Umbilical cord (tissue), 2 donors: ENCODE measurements at places on chromosomes 5 and 9.
A peak's percentile ranks its signal among the peaks of the same experiment; 100 is the strongest.

DNA sequence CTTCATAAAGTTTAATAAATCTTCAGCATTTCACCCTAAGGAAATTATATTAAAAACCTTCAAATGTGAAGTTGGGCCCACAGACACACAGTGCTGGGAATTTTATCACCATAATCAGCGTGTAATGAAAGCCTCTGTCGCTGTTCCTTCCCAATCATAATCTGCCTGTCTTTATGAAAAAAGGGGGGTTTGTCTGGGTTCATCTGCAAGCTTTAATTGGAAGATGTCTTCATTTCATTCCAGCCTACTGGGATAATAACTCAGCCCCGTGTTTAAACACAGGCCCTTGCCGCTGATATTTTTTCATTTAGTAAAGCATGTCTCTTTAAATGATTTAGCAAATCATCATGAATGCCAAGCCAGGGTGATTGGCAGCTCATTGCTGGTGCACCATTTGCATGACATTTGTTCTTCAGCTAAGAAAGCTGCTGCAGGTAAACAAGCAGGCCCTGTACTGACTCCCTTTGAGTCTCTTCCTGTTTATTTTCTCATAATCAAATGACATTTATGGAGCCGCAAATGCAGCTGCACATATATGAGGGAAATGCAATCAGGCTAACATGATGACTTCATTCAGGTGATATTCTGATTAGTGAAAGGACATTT, 362.9 kb upstream of the TLE4 start:
- no peak for DNase-seq

- DNase-seq: peak; percentile 64
These were observed 1.2 kb upstream of the NSD1 start for GRCh38 chr5:177132136-177133095.

- DNase-seq: peak; percentile 88
These were observed 38.5 kb upstream of the SLC44A1 start for GRCh38 chr9:105205787-105206495.

- no peak for DNase-seq
These were observed 8.2 kb downstream of the PDLIM7 start for GRCh38 chr5:177489119-177489716.

- no peak for DNase-seq
These were observed 164.5 kb downstream of the MED27 start for GRCh38 chr9:131915181-131915580.

DNA sequence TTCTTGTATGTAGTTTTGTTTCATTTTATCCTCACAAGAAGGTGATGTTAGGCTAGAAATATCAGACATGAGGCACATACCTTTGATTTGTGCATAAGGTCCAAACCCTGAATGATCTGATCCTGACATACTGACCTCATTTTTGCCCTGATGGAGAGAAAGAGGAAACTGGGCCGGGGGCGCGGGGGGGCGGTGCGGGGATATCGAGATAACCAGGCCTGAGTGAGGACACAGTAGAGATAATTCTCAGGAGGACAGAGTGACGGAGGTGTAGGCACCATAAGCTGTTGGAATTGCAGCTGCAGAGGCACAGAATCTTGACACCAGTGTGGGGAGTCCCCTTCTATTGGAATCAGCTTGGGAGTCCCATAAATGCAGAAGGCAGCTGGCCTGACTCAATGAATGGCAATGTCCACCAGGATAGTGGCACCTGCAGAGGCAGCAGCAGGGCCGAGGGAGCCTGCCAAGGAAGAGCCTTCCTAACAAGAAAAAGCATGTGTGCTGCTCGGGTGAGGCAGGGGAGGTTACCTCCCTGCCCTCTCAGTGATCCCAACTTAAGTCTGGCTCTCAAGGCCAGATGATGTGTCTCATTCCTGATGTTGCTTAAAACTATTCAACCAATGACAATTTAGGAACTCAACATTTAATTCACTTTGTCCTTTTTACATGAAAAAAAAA, 234.3 kb upstream of the MSX2 start:
- no peak for DNase-seq
